ENCODE measurements at places on chromosomes 3 and 15.

DNA sequence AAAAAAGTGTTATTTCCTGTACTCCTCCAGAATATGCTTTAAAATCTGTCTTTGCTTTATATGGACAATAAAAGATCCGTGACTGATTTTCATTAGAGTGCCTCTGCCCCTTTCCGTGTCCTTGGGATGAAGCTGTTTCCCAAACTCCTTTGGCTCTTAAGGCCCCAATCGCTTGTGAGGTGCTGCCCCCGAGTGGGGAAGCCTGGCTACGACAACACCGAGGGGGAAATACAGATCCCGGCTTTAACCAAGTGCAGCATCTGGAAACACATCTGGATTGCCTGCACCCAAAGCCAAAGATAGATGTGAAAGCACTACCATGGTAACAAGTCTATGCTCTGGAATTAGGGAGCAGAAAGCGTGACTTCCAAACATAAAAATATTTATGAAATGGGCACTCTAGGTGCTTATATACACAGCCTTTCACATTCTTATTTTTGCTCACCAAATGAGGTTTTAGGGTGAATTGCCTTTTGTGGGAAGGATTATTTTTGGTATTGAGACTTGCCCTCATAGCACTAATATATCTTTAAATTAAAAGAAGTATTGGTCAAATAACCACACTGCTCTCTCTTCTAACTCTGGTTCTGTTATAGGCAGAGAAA, 40.6 kb upstream of the ADCY5 start:
- DNase-seq = peak; percentile 4

- no peak for DNase-seq
Measured at GRCh38 chr3:179731544-179731943, 78.7 kb downstream of the USP13 start.

DNA sequence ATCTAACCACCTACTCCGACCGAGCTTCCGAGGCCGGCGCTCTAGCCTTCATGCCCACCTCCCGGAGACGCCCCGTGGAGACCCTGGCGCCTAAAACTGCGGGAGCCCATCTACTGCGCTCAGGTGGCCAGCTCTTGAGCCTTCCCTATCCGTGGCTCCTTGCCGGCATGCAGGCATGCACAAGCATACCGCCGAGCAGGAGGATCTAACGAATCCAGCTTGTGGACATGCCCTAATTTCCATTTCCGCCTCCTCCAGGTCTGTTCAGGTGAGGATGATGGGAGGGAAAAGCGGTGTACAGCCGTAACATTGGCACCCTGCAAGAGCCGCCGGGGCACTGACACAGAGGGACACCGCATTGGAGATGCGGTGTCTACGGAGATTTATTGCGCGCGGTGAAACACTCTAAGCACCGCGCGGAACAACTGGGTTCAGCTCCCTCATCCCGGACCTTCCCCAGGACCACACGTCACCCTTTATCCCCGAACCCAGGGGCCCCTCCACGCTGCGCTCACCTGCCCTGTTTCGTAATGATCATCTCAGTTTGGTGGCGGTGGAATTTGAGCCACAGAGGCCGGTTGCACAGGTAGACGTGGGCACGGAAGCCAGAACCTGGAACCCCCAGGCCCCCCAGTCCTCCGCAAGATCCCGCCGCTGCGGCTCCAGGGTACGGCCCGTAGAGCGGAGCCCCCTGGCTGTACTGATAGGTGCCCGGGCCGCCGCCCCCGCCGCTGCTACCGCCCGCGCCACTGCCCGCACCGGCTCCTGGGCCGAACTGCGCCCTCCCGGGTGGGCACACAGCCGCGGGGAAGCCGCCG, 1.0 kb downstream of the EOMES start:
- DNase-seq = no peak

- DNase-seq = no peak
Measured at GRCh38 chr3:137763594-137763938, 549 bp upstream of the SOX14 start.

- DNase-seq = no peak
Measured at GRCh38 chr3:45954306-45954705, 11.0 kb downstream of the CXCR6 start.

- DNase-seq = no peak
Measured at GRCh38 chr3:157956176-157956575, 150.0 kb downstream of the SHOX2 start.

GRCh38 chr15:21262851-21263425, 177.4 kb downstream of the POTEB3 start:
- DNase-seq = no peak

DNA sequence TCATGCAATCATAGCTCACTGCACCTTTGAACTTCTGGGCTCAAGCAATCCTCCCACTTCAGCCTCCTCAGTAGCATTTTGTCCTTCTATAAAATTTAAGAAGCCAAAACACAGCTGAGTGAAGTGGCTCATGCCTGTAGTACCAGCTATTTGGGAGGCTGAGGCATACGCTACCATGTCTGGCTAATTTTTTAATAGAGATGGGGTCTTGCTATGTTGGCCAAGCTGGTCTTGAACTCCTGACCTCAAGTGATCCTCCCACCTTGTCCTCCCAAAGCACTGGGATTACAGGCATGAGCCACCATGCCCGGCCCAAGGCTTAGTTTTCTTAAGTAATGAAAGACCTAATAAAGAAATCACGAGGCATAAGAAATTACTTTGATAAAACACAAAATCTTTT, 14.7 kb upstream of the FNDC3B start:
- DNase-seq = no peak

DNA sequence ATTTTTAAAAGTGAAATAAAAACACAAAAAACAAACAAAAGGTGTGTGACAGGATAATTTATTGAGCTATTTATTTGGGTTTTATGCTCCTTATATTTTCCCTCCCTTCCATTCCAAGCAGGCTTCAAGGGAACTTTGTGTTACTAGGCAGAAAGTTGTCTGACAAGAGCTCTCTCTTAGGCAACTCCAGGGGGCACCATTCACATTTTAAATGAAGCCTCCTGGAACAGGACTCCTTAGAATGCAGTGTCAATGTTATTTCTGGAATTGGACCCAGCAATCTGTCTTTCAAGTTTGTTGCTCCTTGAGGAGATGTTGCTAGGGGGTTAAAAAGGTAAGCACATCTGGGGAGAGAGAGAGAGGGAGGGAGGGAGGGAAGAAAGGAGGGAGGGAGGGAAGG, 5.4 kb upstream of the RFX7 start:
- DNase-seq = no peak

DNA sequence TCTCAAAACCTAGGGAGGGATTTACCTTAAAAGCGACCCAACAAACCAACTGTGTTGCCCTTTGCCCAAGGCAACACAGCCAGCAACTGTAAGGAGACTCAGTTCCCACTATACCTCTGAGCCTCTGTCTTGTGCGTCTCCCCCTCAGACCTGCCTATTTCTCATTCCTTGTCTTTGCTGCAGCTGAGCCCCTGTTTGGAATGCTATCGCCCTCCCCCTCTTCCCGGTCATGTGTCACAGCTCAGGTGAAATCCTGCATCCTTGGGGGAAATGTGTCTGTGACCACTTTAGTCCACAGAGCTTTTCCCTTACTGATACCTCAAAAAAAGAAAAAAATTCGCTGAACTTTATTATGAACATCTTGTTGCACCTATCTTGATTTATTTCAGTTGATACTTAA, 52.0 kb upstream of the LRIG1 start:
- no peak for DNase-seq
